ENCODE measurements at places on chromosomes 12 and 14.
A peak's percentile ranks its signal among the peaks of the same experiment; 100 is the strongest.

GRCh38 chr12:112676507-112676906 lies 115.0 kb upstream of the RPH3A start:
- DNase-seq, result no peak

DNA sequence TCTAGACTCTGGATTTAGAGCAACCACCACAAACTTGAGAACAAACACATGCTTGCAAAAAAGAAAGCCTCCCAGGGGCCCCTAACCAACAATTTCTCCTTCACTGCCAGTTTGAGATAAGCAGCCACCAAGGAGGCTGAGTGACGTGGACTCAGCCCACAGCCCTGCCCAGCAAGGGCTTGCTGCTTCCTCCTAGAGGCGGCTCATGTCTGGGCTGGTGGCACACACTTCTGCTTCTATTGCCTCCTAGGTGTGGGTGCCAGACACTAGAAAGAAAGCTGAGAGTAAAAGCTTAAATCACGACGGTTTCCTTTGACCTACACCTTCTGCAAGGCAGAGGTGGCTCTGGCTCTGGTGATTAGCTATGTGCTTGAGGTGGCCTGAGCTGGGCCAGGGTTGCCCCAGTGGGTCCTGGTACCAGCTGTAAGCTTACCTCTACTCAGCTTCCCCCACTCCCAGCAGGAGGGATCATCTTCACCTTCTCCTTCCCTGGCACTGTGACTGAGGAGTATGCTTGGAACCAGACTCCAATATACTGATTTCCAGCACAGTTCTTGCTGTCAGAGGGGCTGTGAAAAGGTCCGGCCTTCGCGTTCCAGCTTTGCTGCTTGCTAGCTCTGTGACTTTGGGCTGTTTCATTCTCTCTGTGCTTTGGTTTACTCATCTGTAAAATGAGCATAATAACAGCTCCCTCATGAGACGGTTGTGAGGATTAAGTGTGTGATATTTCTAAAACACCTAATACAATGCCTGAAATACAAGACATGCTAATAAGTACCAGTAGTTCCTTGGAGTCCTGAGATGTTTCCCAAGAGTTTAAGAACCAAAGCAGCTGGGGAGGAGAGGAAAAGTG lies 89.7 kb upstream of the PARP11 start:
- peak; percentile 79 for DNase-seq

DNA sequence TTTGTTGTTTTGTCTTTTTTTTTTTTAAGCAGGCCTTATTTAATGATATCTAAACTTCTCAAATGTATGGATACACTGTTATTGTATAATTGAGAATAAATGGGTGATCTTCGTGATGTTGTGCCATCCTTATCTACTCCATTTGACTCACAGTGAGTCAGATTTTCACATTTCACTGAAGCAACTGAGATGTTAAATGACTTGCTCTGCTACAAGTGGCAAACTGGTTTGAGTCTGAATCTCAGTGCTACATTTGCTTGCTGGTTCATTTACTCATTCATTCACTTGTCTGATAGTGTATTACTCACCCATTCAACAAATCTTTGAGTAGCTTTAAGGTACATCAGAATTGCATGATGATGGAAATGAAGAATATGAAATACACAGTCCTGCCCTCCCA lies 2.6 kb downstream of the KIAA0586 start:
- DNase-seq, result no peak

- DNase-seq, result no peak
These were observed 83.6 kb upstream of the USP44 start for GRCh38 chr12:95634622-95635621.

DNA sequence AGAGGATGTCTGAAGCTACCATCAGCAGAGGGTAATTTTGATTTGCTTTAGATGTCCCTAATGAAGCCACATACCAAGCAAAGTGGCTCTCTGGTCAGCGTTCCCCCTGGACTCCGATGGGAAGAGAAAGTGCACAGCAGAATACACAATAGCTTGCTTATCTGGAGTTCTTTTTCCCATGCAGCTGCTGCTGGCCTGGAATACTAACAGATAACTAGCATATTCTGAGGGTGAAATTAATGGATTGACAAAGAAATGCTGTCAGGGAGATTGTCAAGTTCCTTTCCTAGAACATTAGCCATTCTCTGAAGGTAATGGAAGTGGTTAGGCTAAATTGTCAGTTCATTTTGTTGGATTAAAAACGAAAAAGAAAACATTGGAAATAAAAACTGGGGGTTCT lies 391.3 kb downstream of the FLRT2 start:
- no peak for DNase-seq

- DNase-seq, result no peak
These were observed 4.8 kb upstream of the SERPINA9 start for GRCh38 chr14:94480809-94481208.

GRCh38 chr12:91317306-91317705 lies 134.7 kb upstream of the DCN start:
- no peak for DNase-seq

All from CD4-positive, alpha-beta T cell treated with Interleukin-10 for 1 hour (primary cell).